Activated T-helper 1 cell treated with anti-CD3 and anti-CD28 coated beads, Interleukin-12 subunit alpha, Interleukin-12 subunit beta, Interleukin-2, Interleukin-4 antibody, amounts not matched to agents 30 ng/mL and 10 ng/mL and 1 ng/mL, durations not matched to agents 14 hours and 24 hours and 36 hours (primary cell): ENCODE measurements at places on chromosomes 7 and 10.

DNA sequence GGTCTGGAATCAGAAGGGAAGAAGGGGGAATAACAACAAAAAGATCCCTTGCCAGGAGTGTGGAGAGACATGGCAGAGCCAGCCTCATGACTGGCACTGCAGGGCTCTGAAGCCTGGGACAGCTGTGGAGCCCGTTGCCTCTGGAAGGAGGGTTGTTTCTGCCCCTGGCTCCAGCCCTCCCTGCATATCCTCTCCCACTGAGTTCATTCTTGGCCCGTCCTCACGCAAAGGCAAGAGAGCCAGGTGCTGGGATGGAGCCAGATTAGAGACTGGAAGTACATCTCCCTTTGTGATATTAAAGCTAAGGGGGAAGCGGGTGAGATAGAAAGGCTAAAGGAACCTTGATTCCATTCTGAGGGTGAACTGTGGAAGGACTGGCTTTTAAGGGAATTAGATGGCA lies 141.5 kb upstream of the NPVF start:
- DNase-seq = no peak

DNA sequence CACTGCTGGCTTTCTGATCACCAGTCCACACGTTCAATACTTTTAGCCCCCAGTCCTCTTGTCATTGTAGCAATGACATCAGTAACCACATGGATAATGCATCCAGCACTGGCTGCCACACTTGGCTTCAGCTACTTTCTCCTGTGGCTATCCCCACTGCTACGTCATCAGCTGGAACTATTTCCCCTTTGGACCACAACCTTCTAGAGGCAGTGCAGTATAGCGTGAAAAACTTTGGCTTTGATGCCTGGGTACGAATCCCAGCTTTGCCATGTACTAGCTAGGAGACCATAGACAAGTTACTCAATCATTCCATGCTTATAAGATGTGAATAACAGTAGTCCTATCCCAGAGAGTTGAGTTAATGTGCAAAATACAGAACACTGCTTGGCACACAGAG lies 63.2 kb downstream of the CCDC3 start:
- DNase-seq = no peak

- DNase-seq = no peak
These were observed 21.9 kb downstream of the DNAJB6 start for GRCh38 chr7:157358753-157359096.

DNA sequence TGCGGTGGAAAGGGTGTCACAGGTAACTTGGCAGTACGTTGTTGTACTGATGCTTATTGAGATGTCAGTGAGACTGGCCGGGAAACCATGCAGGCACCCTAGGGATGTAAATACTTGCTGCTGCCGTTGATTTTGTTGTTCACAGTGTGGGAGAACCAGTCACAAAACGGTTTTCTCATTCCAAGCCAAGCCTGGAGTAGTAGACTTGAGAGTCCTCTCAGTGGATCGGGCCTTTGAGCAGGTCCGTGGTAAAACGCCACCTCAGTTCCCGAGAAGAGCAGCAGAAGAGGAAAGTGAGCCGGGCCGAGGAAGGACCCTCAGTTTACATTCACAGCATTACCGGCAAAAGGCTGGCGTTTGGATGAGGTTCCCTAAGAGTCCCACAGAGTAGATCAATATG lies 1.1 kb downstream of the JAKMIP3 start:
- no peak for DNase-seq

GRCh38 chr7:29565982-29566746 lies 2.5 kb downstream of the PRR15 start:
- no peak for DNase-seq

GRCh38 chr7:20268824-20269223 lies 51.6 kb upstream of the MACC1 start:
- no peak for DNase-seq

- no peak for DNase-seq
These were observed 70.5 kb upstream of the EFCAB10 start for GRCh38 chr7:105651798-105652197.
